ENCODE measurements at places on chromosomes 5 and 9.
A peak's percentile ranks its signal among the peaks of the same experiment; 100 is the strongest.

- DNase-seq = no peak
Measured at GRCh38 chr5:91133183-91133582, 249.9 kb downstream of the ARRDC3 start.

GRCh38 chr5:68646144-68646543, 430.6 kb downstream of the PIK3R1 start:
- DNase-seq = peak; percentile 20

DNA sequence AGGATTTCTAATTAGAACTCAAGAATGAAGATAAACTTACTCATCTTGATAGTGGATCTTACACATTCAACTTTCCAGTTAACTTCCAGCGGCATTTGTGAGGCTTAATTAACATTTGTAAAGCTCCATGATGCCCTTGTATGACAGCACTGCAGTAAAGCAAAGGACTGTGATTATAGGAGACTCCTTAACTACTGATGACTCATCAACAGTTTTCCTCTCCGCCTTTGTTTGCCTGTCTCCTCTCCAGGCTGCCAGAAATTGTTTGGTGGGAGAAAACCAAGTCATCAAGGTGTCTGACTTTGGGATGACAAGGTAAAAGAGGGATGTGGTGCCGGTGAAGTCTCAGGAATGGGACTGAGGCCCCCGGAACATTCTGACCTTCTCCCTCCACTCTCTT, 20.4 kb upstream of the CYFIP2 start:
- DNase-seq = peak; percentile 18

GRCh38 chr5:171744882-171745281, 40.7 kb upstream of the SMIM23 start:
- DNase-seq = no peak

DNA sequence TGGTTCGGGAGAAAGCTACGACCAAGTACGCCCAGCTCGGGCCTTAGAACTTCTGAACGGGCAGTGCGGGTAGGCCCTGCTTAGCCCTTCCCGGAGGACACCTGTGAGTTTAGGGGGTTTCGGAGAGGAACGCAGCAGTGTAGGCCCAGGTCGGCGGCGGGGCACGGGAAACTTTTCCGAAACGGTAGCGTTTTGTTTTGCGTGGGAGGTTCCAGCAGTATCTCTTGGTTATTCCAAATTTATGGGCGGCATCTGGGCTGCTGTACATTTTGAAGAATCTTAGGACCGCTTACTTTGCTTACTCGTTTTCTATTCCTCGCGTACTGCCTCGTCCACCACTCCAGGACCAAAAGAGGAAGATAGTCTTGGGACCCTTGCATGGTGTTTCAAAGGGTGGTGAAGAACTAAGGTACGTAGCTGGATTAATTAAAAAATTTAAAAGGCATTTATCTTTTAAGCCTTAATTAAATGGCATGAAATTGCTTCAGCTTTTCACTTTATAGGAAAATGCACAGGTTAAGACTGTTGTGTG, 492 bp downstream of the TENT2 start:
- no peak for DNase-seq

GRCh38 chr5:122114501-122114900, 14.8 kb upstream of the ZNF474 start:
- no peak for DNase-seq

DNA sequence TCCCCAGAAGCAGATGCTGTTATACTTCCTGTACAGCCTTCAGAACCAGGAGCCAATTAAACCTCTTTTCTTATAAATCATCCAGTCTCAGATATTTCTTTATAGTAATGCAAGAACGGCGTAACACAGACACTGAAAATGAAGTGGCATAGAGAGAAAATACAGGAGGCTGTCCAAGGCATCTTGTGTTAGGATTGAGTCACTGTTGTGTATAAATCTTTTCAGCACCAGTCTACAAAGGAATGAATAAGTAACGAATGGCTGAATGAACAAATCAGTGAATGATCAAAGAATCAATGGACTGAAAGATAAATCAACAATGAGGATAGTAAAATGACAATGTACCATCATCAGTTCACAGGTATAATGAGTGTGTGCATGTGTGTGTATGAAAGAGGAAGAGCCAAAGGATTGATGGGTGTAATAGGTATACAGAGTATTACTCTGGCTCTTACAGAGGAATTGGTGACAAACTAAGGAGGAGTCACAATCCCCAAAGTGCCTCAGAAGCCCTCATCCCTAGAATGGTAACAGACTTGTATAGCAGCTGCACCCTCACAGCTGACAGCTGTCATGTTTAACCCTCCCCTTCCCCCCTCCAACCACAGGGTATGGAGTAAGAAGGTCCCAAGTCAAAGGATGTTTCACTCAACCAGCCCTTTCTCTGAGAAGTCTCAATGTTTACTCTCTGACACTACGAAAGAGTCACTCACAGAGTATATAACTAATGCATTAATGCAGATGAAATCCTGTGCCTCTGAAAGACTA, 29.8 kb upstream of the MIER3 start:
- no peak for DNase-seq

- no peak for DNase-seq
Measured at GRCh38 chr9:133144904-133145851, 18.5 kb downstream of the GBGT1 start.

GRCh38 chr9:84636436-84636835, 33.1 kb upstream of the NTRK2 start:
- DNase-seq = no peak

DNA sequence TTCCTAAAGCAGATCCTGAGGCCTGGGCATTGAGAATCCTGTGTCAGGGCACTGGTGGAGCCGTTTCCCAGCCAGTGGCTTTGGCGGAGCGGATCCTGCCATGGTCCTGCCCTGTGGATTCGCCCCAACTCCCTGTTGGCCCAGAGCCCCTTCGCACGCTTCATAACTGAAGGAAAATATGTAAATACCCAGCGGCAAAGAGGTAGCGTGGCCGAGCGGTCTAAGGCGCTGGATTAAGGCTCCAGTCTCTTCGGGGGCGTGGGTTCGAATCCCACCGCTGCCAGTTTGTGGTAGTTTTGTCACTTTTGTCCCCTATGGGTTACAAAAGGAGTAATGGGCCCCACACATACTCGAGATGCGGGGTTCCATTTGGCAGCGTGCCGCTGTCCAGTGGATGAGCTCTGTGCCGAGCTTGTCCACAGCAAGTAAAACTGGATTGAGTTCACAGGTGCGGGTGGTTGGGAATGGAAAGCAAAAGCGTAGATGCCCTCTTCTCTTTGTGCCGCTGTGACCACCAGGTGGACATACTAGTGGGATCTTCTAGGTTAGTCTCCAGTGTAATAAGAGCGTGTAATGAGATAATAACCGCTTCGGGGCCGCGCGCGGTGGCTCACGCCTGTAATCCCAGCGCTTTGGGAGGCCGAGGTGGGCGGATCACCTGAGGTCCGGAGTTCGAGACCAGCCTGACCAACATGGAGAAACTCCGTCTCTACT, 17.3 kb downstream of the TRIM7 start:
- peak; percentile 88 for DNase-seq

GRCh38 chr9:111533099-111533790, 8.3 kb downstream of the ZNF483 start:
- DNase-seq = peak; percentile 36

- DNase-seq = peak; percentile 53
Measured at GRCh38 chr5:127060470-127060985, 12.8 kb downstream of the C5orf63 start.

- DNase-seq = peak; percentile 83
Measured at GRCh38 chr5:169581580-169582227, 1.9 kb upstream of the SPDL1 start.

GRCh38 chr9:123727332-123727731, 202.6 kb downstream of the DENND1A start:
- no peak for DNase-seq

DNA sequence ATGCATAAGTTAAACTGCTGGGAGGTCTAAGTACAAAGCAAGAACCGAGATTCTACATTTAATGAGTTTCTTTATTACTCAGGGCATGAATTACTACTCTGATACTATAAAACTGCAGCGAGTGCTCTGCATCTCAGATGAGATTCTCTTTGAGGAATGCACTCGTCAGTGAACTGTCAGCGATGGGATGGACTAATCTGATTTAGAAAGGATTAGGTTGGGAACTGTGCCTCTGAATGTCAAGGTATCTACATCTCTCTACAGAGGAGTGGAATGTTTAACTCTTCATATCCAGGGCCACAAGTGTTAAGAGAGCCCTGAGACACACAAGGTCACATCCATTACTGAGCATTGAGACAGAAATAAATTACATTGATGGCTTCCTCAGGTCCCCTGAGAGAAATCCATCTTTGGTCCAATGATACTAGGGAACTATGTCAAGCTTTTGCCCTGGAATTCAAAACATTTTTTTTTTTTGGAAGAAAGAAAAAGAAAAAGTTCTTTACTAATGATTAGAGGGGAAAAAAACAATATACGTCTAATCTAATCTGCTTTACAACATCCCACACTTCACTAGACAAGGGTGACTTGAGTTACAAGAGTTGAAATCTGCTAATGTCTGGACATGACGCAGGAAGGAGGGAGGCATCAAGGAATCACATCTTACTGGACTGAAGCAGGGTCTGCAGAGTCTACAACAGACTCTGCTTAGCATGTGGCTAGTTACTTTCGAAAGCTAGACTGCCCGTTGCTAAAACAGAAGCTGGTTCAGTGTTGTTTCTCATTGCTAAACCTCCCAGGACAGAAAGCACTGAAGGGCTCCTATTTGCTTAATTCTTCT, 270.0 kb upstream of the TLE4 start:
- peak; percentile 1 for DNase-seq

DNA sequence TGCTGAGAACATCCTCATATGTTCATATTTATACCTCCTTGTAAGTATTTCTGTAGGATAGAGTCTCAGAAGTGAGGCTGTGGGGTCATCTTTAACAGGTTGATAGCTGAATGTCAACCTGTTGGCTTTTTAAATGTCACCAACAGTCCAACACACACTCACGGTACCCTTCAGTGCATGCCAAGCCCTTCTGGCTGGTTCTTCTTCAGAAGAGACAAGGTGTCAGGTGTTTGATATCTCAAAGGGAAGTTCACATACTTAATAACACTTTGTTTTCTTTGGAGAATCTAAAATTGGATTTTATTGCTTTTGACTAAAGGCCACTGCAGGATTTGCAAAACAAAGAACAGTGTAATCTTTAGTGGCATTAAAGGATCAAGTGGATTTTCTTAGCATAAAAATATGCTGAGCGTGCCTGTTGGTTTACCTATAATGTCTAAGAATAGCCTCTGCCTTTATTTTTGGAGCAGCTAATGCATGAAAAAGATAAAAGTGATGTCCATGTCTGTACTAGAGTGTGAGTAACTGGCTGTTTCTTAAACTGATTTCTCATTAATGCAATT, 58.2 kb downstream of the RGS3 start:
- DNase-seq = no peak

DNA sequence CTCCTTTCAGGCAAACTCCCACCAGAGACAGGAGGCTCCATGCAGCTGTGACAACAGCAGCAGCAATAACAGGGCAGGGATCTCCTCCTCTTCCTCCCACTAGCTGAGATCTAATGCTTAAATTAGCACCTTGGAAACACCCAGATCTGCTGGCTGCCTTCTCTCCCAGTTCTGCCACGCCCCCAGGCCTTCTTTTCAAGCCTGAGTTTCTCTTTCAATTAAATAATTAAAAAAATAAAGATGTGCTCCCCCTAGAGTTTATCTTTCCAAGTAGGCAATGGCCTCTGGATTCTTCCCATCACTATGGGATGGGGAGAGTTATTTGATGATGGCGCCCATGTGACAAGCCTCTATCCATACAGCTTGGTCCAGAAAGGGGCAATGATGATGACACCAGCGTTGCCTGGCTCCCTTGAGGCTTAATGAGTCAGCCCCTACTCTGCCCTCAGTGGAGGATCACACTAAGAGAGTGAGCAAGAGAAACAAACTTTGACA, 3.8 kb downstream of the FAM219A start:
- peak; percentile 46 for DNase-seq

GRCh38 chr5:56589481-56589860, 225.9 kb upstream of the MAP3K1 start:
- no peak for DNase-seq

DNA sequence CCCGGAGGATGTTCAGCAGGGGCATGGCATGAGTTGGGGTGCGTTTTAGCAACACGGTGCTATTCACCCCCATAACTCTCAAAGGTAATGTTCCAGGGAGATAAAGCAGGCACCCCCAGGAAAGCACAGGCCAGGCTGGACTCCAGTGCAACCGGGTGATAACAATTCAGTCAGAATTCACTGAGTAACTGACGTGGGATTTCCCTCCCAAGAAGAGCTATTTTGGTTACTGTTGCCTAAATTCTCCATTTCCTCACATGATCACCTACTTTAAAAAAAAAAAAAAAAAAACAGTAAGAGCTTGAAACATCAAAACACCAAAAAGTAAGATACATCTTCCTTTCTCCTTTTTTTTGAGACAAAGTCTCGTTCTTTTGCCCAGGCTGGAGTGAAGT, 137.6 kb upstream of the WWC1 start:
- DNase-seq = no peak
